ENCODE measurements at places on chromosomes 5 and 9. TPM values are rescaled to one million over a fixed set of nuclear protein-coding genes. Genes with fewer than 3 reads are reported as not detected.
A peak's percentile ranks its signal among the peaks of the same experiment; 100 is the strongest.

The FYB1 gene
- polyA plus RNA-seq = 2.3 TPM

The N4BP3 gene
- polyA plus RNA-seq = 2.4 TPM

- no peak overlapping the region for H3K27ac ChIP-seq
- H3K27me3 ChIP-seq = no peaks in the 10 kb centered on the region
- no peaks in the 10 kb centered on the region for H3K36me3 ChIP-seq
- H3K4me1 ChIP-seq = no peaks in the 10 kb centered on the region
Measured at GRCh38 chr9:98998441-98999151, 54.9 kb downstream of the COL15A1 start.

- no peaks in the 10 kb centered on the region for H3K36me3 ChIP-seq
- no peak for DNase-seq
- no peak overlapping the region for H3K4me3 ChIP-seq
- H3K4me1 ChIP-seq = no peaks in the 10 kb centered on the region
- H3K27ac ChIP-seq = no peak overlapping the region
- no peaks in the 10 kb centered on the region for H3K27me3 ChIP-seq
Measured at GRCh38 chr5:26205121-26205520, 833.3 kb downstream of the CDH9 start.

The CCL19 gene
- 11.4 TPM for polyA plus RNA-seq

DNA sequence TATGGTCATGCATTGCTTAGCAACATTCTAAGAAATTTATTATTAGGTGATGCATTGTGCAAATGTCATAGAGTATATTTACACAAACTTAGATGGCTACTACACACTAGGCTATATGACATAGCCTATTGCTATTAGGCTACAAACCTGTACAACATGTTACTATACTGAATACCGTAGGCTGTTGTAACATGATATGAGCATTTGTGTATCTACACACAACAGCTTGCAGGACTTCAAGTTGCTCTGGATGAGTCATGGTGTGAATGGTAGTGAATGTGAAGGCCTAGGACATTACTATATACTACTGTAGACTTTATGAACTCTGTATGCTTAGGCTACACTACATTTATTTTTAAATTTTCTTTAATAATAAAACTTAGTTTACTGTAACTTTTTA lies 107.2 kb upstream of the MAMDC2 start:
- no peaks in the 10 kb centered on the region for H3K27me3 ChIP-seq
- H3K36me3 ChIP-seq = no peaks in the 10 kb centered on the region
- H3K4me1 ChIP-seq = no peaks in the 10 kb centered on the region
- H3K4me3 ChIP-seq = no peak overlapping the region
- no peak overlapping the region for H3K27ac ChIP-seq

GRCh38 chr5:157563373-157563928 lies 12.1 kb downstream of the ADAM19 start:
- H3K27ac ChIP-seq = peak overlapping the region; percentile 64
- H3K4me3 ChIP-seq = no peak overlapping the region
- H3K36me3 ChIP-seq = no peaks in the 10 kb centered on the region
- peaks cover 15% of the 10 kb centered on the region for H3K4me1 ChIP-seq
- no peaks in the 10 kb centered on the region for H3K27me3 ChIP-seq
- no peak for DNase-seq

GRCh38 chr5:160627921-160628618 lies 206.4 kb downstream of the PTTG1 start:
- H3K4me1 ChIP-seq = no peaks in the 10 kb centered on the region
- no peak overlapping the region for H3K4me3 ChIP-seq
- H3K36me3 ChIP-seq = no peaks in the 10 kb centered on the region

GRCh38 chr5:140753561-140753960 lies 32.4 kb upstream of the PCDHA1 start:
- no peak overlapping the region for H3K4me3 ChIP-seq
- H3K27me3 ChIP-seq = no peaks in the 10 kb centered on the region
- no peaks in the 10 kb centered on the region for H3K4me1 ChIP-seq
- no peaks in the 10 kb centered on the region for H3K36me3 ChIP-seq

DNA sequence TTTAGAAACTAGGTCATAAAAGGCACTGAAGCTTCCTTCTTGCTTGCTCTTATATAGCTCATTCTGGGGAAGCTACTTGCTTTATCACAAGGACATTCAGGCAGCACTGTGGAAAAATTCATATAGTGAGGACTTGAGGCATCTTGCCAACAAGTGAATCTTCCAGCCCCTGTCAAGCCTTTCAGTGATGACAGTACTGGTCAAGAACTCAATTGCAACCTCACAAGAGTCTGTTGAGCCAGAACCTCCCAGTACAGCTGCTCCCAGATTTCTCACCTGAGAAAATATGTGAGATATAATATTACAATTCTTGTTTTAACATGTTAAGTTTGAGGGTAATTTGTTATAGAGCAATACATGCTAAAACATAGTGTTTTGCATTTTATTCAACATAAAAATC lies 2011.0 kb upstream of the NUDT12 start:
- H3K27me3 ChIP-seq = no peaks in the 10 kb centered on the region
- no peak overlapping the region for H3K27ac ChIP-seq
- no peaks in the 10 kb centered on the region for H3K36me3 ChIP-seq

- no peak overlapping the region for H3K4me3 ChIP-seq
- DNase-seq = no peak
- H3K4me1 ChIP-seq = no peaks in the 10 kb centered on the region
- no peaks in the 10 kb centered on the region for H3K36me3 ChIP-seq
Measured at GRCh38 chr5:99308131-99308530, 379.3 kb upstream of the CHD1 start.

The ZNF366 gene
- 0.22 TPM for polyA plus RNA-seq

DNA sequence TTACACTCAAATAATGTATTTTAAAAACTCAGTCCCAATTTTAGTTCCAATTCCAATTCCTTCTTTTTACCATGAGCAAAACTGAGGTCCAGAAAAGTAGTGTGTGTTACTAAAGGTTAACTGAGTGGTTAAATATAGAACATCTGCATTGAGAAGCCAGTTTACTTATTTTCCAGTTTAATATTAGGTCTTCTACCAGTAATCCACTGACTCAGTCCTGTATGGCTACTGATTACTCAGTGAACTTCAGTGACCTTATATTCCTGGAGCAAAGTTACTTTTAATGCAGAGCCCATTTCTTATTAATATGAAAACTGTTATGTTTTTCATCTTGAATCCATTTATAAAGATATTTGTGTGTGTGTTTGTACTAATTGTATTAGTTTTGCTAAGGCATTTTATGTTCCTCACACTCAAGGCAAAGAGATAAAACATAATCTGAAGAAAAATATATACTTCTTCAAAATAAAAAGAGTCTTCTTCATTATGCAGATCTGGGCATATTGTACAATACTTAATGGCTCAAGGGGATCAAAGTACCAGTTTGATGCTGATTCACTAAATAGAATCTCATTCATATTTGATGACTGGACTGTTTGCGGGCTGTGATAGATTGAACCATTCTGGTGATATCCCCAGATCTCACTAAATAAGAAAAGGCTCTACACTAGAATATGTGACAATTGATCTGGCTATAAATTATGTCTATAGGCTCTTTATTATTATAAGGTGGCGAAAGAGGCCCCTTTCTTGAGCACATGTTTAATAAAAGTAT lies 60.8 kb downstream of the DMXL1 start:
- DNase-seq = no peak
- peak overlapping the region; percentile 52 for H3K27ac ChIP-seq
- no peak overlapping the region for H3K4me3 ChIP-seq
- no peaks in the 10 kb centered on the region for H3K4me1 ChIP-seq
- peaks cover 2% of the 10 kb centered on the region for H3K36me3 ChIP-seq

The CMYA5 gene
- polyA plus RNA-seq = 6.5 TPM

Measured in kidney (tissue), 22 donors.